MCF 10A (cell line): ENCODE measurements at places on chromosomes 6 and 20. TPM values are rescaled to one million over a fixed set of nuclear protein-coding genes. Genes with fewer than 3 reads are reported as not detected.
A peak's percentile ranks its signal among the peaks of the same experiment; 100 is the strongest.

DEFB132 gene
- total RNA-seq: not detected in 2 replicates

- DNase-seq: no peak
These were observed 416 bp downstream of the RSPH4A start for GRCh38 chr6:116616737-116617053.

GRCh38 chr6:147782302-147782701 lies 273.8 kb downstream of the SAMD5 start:
- DNase-seq: peak; percentile 6

- DNase-seq: no peak
These were observed 476 bp downstream of the MEA1 start for GRCh38 chr6:43013097-43013842.

- DNase-seq: no peak
These were observed 35.0 kb upstream of the ENTPD6 start for GRCh38 chr20:25160467-25160866.

- DNase-seq: peak; percentile 40
These were observed 50.6 kb upstream of the IFNGR1 start for GRCh38 chr6:137269803-137270202.

DNA sequence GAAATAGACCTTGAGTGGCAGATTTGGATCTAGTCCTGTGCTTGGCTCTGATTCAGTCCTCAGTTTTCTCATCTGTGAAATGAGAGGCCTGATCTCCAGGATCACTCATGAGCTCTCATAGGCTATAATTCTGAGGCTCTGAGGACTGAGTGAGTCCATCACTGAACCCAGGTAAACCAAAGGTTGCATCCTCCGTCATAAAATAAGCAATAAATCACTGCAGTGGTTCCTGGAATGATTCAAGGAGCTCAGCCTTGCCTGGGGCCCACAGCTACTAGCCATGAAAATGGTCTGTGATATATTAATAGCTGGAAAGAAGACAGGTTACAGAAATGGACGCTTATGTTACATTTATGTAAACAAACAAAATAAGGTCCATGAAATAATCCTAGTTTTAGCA lies 124.8 kb downstream of the MAP3K7 start:
- no peak for DNase-seq

CABLES2 gene
- 1.5 and 2.8 TPM in 2 replicates for total RNA-seq

LTA gene
- not detected in 2 replicates for total RNA-seq

SCGN gene
- total RNA-seq: not detected in 2 replicates

DNA sequence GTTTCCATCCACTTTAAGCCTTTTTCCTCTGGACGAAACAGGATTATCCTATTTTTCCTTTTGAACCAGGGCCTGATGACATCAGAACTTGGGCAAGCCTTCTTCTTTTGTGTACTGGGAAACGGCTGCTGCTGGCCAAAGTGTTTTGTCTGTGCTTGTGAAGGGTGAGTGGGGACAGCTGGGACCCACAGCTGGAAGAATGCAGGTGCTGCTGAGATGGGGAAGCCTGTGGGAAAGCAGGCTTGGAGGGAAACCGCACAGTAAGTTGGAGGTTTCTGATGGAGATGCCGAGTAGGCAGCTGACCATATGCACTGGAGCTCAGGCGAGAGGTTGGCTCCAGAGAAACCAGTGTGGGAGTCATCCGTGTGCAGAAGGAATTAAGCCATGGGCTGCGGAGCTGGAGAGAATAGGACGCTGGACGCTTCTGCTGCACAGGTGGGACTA lies 8.5 kb upstream of the PSMG4 start:
- no peak for DNase-seq

VSX1 gene
- not detected in 2 replicates for total RNA-seq

PRRT1 gene
- 0.17 and 0.19 TPM in 2 replicates for total RNA-seq

- no peak for DNase-seq
These were observed 51.7 kb downstream of the SLC26A8 start for GRCh38 chr6:35972471-35973367.

ACSS1 gene
- 0.51 and 0.83 TPM in 2 replicates for total RNA-seq

DNA sequence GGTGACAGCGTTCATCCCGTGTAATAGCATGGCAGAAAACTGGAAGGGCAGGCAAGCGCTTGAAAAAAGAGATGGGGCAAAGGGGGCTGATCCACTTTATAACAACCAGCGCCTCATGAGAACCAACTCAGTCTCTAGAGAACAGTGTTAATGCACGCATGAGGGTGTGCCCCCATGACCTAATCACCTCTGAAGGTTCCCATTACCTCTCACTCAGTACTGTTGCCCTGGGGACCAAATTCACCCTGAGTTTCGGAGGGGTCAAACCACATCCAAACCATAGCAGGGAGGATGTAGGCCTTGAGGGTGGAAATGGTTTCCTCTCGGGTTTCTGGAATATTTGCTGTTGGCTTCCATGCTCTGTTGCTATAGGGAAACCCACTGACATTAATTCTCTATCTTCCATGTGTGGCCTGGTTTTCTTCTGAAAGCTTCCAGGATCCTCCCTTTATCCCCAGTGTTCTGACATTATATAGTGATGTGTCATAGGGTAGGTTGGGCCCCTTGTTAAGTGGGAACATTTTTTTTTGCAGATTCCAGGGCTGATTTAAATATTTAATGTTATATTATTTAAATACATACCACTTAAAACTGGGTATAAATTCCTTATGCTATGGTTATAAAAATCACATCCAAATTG lies 65.2 kb downstream of the PPP1R14C start:
- DNase-seq: no peak

- DNase-seq: no peak
These were observed 250.8 kb upstream of the HTR1E start for GRCh38 chr6:86686496-86686895.

GRCh38 chr20:62302341-62303061 lies at the start of gene ADRM1:
Gene ADRM1, plus strand, starts transcription at chr20:62302997. Its CDS starts 572 bp downstream, at chr20:62303569.
- peak; percentile 95 for DNase-seq

- no peak for DNase-seq
These were observed 472.5 kb downstream of the KIF16B start for GRCh38 chr20:16100767-16101166.

DNA sequence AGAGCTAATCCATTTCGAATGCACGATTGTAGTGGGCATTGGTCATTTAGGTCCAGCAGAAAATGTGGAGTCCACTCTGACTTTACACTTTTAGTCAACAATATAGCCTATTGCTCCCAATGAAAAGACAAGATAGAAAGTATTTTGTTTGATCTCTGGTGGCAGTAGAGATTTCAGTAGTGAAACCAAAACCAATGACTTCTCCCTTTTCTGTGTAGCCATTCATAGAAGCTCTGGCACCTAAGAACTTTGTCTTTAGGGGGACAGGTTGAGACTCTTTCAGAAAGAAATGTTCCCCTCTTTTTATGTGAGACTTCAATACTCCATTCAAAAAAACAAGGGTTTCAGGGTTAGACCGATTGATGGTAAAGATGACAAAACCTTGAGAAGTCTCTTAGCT lies 510.8 kb upstream of the POU3F2 start:
- no peak for DNase-seq

DNA sequence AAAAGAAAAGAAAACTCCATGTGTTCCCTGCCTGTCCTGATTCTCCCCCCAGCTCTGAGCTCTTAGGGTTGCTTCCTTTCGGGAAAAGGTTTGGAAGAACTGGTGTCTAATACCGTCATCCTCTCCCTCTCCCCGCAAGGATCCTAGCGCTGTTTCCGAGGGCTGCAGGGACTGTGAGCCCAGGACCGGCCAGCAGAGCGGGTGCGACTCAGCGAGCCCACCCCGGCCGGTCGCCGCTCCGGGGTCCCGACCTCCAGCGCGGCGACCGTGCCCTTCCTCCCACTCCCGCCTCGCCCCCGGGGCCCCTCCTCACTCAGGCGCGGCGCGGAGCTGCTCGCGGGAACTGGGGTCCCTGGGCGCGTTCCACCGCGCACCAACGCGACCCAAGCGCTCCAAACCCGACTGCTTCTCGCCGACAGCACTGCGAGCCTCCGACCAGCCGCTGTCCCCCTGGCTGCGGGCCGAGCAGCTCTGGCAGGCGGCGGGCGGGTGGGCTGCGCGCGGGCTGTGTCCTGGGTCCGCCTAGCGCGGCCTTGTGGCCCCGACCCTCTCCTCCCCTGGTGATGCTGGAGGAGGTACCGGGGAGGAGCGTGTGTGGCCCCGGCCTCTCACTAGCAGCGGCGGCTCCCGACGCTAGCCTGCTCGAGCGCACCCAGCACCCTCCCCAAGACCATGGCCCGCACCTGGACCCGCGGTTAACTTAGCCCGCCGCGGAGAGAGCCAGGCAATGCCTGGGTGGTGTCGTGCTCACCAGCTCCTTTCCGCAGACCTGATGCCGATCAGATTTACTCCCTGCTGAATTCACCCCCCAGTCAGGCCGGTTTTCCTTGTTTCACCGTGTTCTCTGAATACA lies at the start of gene PLA2G7:
PLA2G7 (minus strand) TSS at position 509 of the 853 bp plus-strand sequence. CDS start 12,484 bp downstream, outside the sequence.
- DNase-seq: peak; percentile 16

- no peak for DNase-seq
These were observed 104.9 kb upstream of the PRDM1 start for GRCh38 chr6:105981002-105981887.

GRCh38 chr6:29005183-29005885 lies at the start of gene ZNF311:
Gene ZNF311, minus strand, starts transcription at chr6:29005315. Its CDS starts 1,361 bp downstream, at chr6:29003954.
- peak; percentile 79 for DNase-seq

GRCh38 chr6:70857387-70858077 lies 99.3 kb downstream of the B3GAT2 start:
- no peak for DNase-seq

TSPO2 gene
- not detected in 2 replicates for total RNA-seq

DNA sequence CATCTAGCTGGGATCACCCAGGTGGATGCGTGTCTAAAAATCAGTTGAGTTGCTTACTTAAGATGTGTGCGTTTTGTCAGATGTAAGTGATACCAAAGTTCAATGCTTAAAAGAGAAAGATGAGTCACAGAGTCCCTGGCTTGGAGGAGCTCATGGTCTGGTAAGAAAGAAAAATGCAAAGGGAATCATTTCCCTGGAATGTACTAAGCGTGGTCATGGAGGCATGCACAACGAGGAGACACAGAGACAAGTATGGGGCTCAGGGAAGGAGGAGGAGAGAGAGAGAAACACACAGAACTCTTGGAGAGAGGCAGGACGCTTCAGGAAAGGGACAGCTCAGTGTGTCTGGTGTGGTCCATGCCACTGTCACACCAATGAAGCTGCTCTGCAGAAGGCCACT lies 186.9 kb upstream of the GMDS start:
- DNase-seq: peak; percentile 57

EDN1 gene
- total RNA-seq: 1.2 and 2.7 TPM in 2 replicates

MUC21 gene
- not detected in 2 replicates for total RNA-seq

- no peak for DNase-seq
These were observed 12.0 kb downstream of the LMBRD1 start for GRCh38 chr6:69784595-69785377.

DNA sequence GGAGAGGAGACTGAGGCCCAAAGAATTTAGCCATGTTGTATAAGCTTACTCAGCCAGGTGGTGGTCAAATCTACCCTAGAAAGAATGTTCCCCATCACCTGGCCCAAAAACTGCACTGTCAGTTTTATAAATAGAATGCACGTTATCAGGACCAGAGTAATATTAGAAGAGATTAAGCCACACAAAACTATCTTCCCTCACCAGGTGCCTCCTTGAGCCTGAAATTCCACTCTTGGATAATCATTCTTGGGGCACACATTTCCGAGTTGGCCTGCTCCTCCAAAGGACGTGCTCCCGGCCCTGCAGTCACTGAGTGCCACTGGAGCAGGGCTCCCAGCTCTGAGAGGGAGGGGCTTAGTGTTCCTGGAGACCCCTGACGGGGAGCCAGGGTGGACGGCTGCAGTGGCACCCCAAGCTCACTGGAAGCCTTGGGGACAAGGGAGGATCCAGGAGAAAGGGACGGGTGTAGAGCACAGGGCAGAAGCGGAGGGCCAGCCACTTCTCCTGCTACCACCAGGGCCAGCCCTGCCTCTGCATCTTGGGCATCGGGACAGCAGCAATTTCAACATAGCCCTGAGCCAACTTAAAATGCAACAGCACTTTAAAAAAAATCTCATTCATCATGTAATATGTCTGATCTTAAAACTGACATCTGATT lies 160.8 kb upstream of the QKI start:
- no peak for DNase-seq

ZBTB12 gene
- 3.6 and 4.0 TPM in 2 replicates for total RNA-seq

GRCh38 chr6:161353208-161353613 lies 79.3 kb upstream of the AGPAT4 start:
- DNase-seq: peak; percentile 50

GRCh38 chr20:55744896-55745295 lies 260.4 kb downstream of the CBLN4 start:
- no peak for DNase-seq

BACH2 gene
- 7.5 and 9.9 TPM in 2 replicates for total RNA-seq

CCHCR1 gene
- total RNA-seq: 18.4 and 21.4 TPM in 2 replicates

GRCh38 chr6:7235712-7236305 lies 77.2 kb downstream of the SSR1 start:
- peak; percentile 43 for DNase-seq

BNIP5 gene
- not detected in 2 replicates for total RNA-seq

- DNase-seq: no peak
These were observed 26.9 kb downstream of the LYRM2 start for GRCh38 chr6:89611666-89612065.

- no peak for DNase-seq
These were observed 661.7 kb upstream of the CITED2 start for GRCh38 chr6:140036196-140036595.

- peak; percentile 34 for DNase-seq
These were observed 161.8 kb downstream of the KCNQ5 start for GRCh38 chr6:72783666-72784065.
